ENCODE measurements at places on chromosomes 13 and 19.

- no peak for DNase-seq
Measured at GRCh38 chr13:112143046-112143752, 76.2 kb downstream of the SOX1 start.

DNA sequence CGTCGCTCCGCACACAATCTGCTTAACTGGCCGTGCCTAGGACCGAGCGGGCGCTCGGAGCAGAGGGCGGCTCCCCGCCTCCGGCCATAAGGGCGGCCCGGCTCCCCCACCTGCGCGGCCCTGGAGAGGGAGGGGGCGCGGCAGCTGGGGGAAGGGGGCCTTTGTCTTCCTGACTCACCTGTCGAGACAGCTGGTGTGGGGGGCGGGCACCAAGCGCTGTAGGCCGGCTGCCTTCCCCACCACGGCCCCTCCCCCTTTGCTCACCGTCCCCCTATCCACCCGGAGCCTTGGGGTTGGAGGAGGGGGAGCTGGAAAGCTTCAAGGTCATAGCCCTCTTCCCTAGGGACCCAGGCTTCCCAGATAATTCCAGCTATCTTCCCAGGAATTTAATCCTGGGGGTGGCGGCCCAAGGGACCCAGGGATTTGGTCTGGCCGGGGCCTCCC lies 1.2 kb downstream of the VASP start:
- no peak for DNase-seq

GRCh38 chr13:36343766-36344165 lies 2.4 kb downstream of the SPART start:
- DNase-seq, result no peak

- DNase-seq, result no peak
Measured at GRCh38 chr13:85615031-85615430, 184.2 kb downstream of the SLITRK6 start.

DNA sequence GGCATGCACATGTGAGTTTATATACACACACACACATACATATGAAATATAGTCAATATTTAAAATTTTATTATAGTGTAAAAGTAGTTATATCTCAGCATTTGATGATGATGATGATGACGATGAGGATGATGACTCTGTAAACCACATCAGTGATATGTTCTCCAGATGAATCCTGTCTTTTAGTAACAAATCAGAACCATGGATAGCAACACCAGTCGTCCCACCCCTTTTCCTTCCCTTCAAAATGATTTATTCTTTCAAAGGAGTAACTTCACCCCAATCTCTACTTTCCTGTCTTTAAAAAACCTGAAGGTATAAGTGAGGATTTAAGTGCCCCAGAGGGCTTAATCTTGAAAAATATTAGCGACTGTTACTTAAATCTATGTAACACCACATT lies 74.1 kb downstream of the DCLK1 start:
- no peak for DNase-seq

DNA sequence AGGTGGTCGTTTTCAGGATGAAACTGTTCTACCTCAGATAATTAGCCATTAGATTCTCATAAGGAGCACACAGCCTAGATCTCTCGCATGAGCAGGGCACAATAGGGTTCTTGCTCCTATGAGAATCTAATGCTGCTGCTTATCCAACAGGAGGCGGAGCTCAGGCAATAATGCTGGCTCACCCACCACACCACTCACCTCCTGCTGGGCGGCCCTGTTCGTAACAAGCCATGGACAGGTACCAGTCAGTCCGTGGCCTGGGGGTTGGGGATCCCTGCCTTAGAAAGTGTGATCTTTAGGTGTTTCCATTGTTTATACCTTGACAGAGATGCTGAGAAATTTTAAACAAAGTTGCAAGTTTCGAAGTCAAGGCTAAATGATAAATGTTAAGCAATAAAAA lies 344.6 kb upstream of the HTR2A start:
- no peak for DNase-seq
